ENCODE measurements at places on chromosomes 2 and 18.

GRCh38 chr2:207107551-207107950 is 58.2 kb downstream of the KLF7 start:
- peak; percentile 96 for DNase-seq

- no peak for DNase-seq
These were observed 401.1 kb downstream of the BCL11A start for GRCh38 chr2:60152226-60152833.

- no peak for DNase-seq
These were observed 33.2 kb downstream of the PTPN4 start for GRCh38 chr2:119792907-119793312.

DNA sequence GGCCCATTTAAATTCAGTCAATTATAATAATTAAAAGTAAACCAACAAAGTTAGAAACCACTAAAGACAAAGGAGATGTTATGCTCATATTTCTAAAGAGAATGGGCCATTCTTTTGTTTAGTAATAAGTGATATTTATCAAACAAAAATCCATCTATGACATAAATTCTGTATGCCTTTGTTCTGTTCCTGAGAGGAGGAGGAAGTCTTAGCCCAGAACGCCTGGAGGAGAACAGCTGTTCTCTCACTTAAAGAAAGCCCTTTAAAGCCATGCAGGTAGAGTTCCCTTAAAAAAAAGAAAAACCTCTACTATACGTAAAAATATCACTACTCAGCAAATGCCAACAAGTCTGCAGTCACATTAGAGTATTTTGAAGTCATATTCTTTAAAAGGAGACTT is 15.5 kb downstream of the LAMA1 start:
- DNase-seq, result no peak

DNA sequence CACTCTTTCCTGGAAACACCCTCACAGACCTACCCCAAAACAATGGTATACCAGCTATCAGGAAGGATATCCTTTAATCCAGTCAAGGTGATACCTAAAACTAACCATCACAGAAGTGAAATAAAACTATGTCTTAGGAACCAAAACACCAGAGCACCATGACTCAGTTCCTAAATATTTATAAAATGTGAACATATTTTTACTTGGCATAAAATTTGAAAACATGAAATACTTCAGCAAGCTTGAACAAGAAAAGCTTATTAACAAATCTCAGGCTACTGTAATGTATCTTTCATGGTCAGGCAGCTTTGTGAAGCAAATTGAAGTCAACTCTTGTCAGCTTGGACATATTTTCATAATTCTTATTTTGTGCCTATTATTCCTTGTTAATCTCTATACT is 440.8 kb upstream of the CDH20 start:
- DNase-seq, result no peak

- DNase-seq, result no peak
These were observed 52.7 kb downstream of the AGFG1 start for GRCh38 chr2:227524665-227525064.

Measured in NCI-H1417 (cell line).